Stimulated activated CD4-positive, alpha-beta T cell treated with anti-CD3 and anti-CD28 coated beads, Interleukin-1b, Interleukin-23, amount 100 ng/mL, for 24 hours (primary cell): ENCODE measurements at places on chromosomes 5 and 9.

- no peak for DNase-seq
These were observed 74.0 kb downstream of the MRPS27 start for GRCh38 chr5:72245951-72246532.

DNA sequence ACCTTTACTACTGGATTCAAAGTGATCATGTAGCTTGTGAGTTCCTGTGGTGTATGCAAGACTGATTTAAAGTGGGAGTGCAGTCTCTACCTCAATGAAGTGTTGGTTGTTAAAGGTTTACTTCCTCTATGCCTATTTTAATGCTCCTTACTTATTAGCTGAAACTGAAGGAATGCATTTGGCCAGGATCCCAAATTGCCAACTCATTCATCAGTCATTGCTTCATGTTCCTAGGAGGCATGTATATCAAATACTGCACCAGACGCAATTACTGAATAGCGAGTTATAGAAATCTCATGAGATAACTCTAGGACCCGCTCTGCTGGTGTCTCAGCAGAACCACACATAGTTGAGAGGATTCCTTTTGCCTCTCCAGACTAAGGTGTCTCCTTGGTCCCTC, 143.0 kb upstream of the RPS23 start:
- DNase-seq, result no peak

DNA sequence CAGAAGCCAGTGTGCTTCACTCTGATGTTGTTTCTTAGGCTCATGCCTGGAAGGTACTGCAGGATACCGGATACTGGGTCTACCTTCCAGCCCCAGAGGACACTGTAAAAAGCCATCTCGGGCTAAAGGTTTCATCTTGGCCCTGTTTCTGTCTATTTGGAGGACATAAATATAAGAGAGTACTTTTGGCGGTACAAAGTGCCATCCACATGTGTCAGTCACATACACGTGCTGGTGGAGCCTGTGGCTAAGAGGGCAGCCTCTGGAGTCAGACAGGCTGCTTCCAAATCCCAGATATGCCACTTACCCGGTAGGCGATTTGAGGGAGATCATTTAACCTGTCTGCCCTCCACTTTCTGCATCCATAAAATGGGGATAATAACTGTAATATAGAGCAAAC, 160.4 kb downstream of the NR3C1 start:
- DNase-seq, result no peak

- no peak for DNase-seq
These were observed 1064.4 kb upstream of the DMAC1 start for GRCh38 chr9:8863886-8864544.

DNA sequence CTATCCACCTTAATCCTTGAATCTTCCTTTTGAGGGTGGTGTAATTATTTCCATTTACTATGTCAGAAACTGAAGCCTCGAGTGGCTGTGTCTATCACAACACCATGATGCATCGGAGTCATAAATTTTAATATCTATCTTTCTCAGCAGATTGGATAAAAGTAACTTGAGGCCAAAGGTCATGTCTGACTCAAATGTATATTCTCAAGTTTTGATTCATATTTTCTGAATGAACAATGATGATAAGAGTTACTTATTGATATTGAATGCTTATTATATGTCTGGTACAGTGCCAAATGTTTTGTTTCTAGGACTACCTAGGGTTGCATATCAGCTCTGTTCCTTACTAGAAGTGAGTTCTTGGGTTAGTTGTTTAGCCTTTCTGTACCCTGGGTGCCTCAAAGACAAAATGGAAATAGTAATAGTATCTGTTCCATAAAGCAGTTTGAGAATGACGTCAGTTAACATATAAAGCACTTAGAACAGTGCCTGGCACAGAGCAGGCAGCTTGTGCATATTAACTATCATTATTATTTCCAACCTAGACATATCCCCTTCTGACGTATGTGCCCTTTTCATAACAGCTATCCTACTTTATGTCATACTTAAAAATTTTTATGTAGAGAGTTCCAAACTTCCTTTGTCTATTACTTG, 42.6 kb downstream of the PRDM6 start:
- no peak for DNase-seq

DNA sequence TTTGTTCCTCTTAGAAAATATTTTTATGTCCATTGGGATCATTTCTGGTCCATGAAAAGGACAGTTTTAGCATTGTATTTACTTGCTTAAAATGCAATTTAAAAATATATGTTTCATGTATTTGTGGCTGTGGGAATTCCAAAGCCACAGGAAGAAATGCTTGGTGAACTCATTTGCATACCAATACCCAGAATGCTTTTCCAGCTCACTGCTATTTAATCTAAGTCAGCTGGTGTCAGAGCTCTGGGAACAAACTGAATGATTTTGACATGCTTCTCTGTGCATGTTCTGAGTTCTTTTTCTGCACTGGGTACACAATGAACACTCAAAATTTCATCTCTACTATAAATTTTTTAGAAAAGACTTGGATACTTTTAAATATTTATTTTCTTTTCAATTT, 482.8 kb upstream of the ARRDC3 start:
- DNase-seq, result no peak

GRCh38 chr5:180375955-180376354, 22.8 kb upstream of the GFPT2 start:
- DNase-seq, result no peak

- DNase-seq, result no peak
These were observed 20.7 kb downstream of the ITGA2 start for GRCh38 chr5:53009816-53010215.

GRCh38 chr5:144040615-144041305, 129.7 kb downstream of the YIPF5 start:
- no peak for DNase-seq

DNA sequence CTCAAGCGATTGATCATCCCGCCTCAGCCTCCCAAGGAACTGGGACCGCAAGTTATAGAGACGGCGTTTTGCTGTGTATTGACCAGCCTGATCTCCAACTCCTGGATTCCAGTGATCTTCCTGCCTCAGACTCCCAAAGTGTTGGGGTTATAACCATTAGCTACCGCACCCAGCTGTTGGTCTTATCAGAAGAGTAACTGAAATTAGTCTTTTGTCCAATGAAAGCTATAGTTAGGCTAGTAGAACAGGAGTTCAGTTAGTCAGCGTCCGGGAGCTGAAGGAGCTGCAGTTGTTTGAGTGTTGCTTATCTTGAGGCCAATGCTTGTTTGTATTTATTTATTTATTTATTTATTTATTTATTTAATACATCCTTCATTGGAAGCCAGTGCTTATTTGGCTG, 3.2 kb upstream of the MIGA2 start:
- DNase-seq, result no peak

DNA sequence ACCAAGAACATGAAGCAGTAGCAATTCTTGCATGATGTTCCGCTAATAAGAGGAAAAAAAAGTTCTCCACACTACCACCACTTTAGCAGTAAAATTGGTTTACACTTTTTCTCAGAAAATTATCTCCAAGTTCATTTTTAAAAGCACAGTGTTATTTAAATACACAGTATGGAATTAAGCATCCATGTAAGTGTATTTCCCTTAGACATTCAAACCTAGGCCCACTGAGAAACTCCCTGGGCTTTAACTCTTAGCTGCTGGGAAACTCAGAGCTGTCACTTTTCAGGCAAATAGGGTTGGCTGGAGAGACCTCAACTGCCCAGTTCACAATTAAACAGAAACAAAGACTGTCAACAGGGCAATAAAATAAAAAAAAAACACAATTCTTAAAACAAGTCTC, 2.7 kb downstream of the GNAQ start:
- no peak for DNase-seq

GRCh38 chr5:124408738-124409453, 337.5 kb downstream of the ZNF608 start:
- no peak for DNase-seq

- DNase-seq, result no peak
These were observed 165.9 kb upstream of the OTULINL start for GRCh38 chr5:14415698-14416074.
